Stimulated activated CD4-positive, alpha-beta T cell treated with anti-CD3 and anti-CD28 coated beads, Interleukin-2, amount 100 ng/mL, for 24 hours (primary cell): ENCODE measurements at places on chromosomes 13 and 19.

DNA sequence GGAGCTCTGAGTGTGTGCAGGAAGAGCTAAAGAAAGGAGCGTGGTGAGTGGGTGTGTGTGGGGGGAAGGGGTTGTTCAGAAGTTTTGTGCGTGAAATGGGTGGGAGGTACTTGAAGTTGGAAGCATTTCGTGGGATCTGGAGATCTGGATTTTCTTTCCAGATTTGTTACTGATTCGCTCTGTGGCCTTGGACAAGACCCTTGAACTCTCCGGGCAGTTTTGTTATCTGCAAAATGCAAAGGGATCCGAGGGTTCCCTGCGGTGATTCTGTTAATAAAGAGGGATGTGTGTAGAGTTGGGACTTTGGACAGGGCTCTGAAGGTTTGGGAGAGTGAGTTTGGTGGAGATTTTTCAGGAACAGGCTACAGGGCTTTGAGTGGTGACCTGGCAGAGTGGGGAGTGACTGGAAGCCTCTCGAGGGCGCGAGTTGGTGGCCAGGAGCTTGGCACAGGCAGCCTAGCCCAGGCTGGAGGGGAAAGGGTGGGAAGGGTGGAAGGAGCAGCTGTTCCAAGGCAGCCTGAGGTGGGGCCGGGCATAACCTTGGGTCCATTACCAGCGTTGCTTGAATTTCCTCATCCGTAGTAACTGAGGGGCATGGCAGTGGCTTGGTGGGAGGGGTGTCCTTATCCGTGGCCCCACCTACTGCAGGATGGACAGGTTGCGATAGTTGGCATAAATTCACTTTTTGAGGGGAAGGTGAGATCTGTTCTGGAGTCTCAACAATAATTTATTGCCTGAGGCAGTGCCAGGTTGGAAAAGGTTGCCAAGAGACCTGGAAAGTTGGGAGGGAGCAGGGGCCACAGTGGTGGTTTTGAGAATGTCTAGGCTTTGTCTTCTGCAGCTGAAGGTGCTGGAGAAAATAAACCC lies 2.1 kb downstream of the ACTN4 start:
- DNase-seq, result no peak

GRCh38 chr19:50173127-50173526 lies 10.0 kb upstream of the IZUMO2 start:
- peak; percentile 2 for DNase-seq

GRCh38 chr19:55491546-55492360 lies 3.5 kb downstream of the SSC5D start:
- DNase-seq, result no peak

DNA sequence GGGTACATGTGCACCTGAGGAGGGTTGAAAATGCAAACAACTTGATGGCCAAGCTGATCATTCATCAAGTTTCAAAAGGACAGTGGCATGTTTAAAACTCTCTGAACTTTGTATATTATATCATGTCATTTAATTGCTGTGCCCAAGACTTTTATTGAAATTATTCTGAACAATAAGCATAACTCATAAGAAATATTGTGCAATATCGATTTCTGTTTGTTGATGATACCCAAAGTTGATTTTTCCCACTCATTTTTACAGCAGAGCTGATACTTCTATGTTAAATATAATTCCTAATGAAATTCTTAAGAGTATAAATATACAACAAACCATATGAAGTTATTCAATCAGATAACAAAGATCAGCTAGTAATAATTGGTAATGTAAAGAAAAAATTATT lies 49.1 kb downstream of the PCDH17 start:
- DNase-seq, result no peak

GRCh38 chr13:94999871-95000270 lies 287.5 kb upstream of the SOX21 start:
- DNase-seq, result no peak

GRCh38 chr19:5827342-5827890 lies 12.1 kb downstream of the FUT6 start:
- no peak for DNase-seq

GRCh38 chr13:64928696-64929499 lies 2301.2 kb downstream of the PCDH9 start:
- no peak for DNase-seq
